NCI-H526 (cell line): ENCODE measurements at places on chromosomes 2 and 18.

DNA sequence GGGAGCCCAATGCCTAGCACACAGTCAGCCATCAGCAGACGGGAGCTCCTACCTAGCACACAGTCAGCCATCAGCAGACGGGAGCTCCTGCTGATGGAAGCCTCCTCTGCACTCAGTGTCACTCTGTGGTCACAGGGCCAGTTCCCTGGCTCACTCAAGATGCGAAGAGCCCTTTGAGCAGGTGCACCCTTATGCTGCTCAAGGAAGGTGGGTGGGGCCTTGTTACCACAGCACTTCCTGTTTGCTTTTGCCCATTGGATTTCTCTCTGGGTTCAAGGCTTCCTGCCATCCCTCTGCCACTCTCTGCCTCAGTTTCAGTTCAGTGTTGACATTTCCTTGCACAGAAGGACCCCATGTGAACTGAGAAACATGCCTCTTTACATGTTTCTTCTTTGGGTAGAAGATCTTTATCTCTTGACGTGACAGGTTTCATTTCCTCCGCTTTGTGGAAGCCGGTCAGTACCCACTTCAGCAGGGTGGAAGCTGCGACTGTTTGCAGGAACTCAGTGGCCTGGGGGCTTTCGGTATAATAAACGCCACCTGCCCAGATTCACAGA is 11.6 kb downstream of the TRIB2 start:
- DNase-seq: no peak

DNA sequence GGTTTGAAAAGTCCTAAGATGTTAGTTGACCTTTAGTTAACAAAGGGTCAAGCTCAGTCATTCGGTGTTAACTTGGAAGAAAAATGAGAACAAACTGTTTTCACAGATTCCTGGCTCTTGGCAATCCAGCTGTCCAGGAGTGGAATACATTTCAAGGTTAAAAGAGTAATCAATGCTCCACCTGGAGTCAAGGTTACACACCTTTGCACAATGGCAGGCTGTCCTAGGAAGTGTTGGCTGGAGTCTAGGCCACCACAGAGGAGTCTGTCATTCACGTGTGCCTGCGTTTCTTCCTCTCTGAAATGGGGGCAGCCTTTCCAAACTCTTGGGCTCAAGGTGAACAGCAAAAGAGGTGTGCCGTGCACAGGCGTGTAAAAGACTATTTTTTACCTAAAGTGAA is 6.3 kb upstream of the ID2 start:
- no peak for DNase-seq

DNA sequence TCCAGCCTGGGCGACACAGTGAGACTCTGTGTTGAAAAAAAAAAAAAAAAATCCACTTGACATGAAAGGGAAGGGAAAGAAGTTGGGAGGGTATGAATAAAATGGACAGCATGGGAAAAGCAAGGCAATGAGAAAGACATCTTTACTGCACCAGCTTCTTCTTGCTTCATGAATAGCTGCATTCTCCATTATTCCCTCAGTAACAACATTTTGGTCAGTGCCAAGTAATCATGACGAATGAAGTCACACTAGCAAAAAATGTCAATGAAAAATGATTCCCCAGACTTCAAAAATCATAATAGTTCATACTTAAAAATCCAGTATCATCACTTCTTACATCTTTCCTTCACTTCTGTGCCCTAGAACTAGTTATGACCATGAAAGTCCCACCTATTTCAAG is 30.4 kb downstream of the ADAM17 start:
- no peak for DNase-seq

DNA sequence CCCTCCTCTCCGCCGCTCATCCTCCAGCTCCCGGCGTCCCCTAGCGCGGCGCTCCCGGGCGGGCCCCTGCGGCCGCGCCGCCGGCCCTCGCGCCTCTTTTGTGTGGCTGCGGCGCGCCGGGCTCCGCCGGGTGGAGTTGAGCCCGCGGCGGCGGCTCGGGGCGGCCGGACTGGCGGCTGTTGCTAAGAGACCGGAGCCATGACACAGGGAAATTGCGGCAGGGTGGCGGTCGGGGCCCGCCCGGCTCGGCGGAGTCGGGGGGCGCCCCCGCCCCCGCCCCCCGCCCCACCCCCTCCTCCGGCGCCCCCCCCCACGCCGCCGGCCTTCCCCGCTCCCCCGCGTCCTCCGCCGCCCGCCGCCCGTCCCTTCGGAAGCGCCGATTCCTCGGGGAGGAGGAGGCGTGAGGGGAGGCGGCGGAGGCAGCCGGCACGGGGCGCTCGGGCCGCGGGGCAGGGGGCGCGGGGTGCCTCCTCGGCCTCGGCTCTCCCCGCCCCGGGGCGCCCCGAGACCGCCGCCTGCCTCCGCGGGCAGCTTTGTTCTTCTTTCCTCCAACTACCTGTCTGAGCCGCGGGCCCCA is at the start of gene TMEM200C:
TMEM200C (minus strand) TSS at position 224 of the 577 bp plus-strand sequence. CDS start 3,459 bp downstream, outside the sequence.
- DNase-seq: no peak

- no peak for DNase-seq
These were observed 31.7 kb downstream of the SLC40A1 start for GRCh38 chr2:189548666-189549448.

DNA sequence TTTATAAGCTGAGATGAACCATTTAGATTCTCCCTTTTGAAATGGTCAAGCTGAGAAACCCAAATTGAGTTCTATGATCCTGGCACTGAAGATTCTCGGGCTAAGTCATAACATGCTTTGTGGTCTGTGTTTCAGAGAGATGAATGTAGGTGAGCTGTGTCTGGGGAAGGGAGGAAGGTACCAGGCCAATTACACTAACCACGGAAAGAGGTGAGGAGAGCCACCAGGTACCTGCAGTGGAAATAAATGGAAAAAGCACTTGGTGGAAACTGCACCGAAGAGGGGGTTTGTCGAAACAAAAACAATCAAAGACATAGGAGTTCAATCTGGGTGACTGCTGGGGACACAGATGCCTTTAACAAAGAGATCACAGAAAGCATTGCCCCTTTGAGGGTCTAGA is 963 bp upstream of the MRPL44 start:
- DNase-seq: no peak

DNA sequence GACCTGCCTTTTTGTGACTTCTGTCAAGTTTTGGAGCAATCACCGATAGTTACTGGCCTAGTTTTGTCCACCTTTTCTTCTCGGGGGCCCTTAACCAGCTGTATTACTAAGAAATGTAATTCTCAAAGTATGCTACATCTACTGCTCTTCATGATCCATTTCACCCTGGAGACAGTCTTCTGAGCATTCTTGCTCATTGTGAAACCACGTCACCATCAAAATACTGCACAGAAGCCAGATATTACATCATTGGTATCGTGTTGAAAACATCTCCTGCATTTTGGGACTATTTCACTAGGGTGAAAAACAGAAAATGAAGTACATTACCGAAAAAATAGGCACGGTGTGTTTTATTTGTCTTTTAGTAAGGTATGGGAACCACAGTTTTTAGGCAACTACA is 11.7 kb downstream of the LYPD6B start:
- no peak for DNase-seq

DNA sequence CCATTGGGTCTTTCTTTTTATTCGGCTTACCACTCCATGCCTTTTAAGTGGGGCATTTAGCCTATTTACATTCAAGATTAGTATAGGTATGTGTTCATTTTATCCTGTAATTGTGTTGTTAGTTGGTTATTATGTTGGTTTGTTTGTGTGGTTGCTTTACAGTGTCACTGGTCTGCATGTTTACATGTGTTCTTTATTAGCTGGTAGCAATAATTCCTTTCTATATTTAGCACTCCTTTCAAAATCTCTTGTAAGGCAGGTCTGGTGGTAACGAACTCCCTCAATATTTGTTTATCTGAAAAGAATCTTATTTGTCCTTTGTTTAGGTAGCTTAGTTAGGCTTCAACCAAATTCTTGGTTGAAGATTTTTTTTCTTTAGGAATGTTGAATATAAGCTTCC is 68.7 kb upstream of the XDH start:
- no peak for DNase-seq

DNA sequence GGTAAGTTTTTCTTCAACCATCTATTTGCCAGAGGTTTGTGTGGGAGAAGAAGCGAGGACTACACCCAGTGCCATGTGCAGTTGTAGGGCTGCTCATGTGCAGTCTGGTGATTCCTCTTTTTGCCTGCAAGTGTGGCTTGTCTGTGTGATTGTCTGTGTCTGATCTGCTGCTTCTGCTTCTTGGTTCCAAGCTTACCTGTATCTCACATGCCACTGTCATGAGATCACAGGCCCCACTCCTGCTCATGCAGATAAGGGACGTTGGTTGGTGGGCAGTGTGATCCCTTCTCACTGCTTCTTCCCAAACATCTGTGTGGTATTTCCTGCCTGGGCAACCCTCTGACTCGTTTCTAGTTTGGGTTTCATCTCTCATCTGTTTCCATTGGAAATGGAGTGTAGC is 27.1 kb downstream of the RRM2 start:
- DNase-seq: no peak

DNA sequence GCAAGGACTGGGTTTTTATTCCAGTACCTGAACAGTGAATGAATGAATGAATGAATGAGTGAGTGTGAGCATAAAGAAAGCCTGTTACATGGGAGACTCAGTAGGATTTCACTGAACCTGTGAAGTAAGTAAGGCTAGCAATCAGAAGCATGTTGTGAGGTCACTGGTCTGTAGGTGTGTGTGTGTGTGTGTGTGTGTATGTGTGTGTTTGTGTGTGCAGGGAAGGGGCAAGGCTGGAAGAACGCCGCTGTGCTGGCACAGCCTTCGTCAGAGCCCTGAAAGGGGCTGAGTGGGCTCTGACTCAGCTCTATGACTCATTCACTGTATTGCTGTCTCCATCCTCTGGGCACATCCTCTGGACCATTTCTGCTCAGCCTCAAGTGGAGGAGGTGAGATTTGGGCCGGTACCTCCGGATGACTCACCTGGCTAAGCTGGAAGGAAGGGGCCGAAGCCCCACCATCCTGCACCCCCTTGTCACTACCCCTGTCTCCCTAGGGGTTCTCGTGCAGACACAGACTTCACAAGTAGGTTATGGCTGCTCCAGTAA is 51.4 kb upstream of the MRPL33 start:
- DNase-seq: no peak

DNA sequence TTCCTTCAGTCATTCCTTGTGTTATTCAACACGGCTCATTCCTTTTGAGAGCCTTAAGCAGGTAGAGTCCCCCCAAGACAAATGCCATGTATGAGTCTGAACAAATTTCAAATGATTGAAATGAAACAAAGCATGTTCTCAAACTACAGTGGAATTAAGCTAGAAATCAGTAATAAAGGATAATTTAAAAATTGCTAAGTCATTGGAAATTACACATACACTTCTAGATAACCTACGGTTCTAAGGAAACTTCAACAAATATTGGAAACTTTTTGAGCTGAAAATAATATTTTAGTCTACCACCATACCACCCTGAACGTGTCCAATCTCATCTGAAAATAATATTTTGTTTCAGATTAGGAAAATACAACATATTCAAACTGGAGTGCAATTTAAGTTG is 71.8 kb upstream of the UGP2 start:
- no peak for DNase-seq

DNA sequence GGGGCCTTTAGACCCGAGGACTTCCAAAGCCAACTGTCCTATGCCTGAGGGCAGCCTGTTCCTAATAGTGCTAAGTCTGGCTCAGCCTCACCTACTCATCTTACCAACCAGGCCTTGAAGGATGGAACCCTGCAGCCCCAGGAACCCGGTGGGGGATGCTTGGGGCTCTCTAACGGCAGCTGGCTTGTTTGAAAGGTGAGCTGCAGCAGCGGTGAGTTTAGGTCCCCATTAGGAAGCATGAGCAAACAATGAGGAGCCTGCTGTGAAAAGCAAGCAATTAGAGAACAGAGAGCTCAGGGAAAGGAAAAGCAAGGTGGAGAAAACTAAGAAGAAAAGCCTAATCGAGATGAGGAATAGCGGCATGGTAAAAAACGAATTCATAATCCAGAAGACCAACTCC is 39.9 kb downstream of the SP110 start:
- no peak for DNase-seq
